M059J (cell line): ENCODE measurements at places on chromosomes 1 and 21. TPM values are rescaled to one million over a fixed set of nuclear protein-coding genes. Genes with fewer than 3 reads are reported as not detected.
A peak's percentile ranks its signal among the peaks of the same experiment; 100 is the strongest.

IRF6 gene
- 0.39 and 0.47 TPM in 2 replicates for total RNA-seq

- peak; percentile 75 for DNase-seq
These were observed 82.8 kb downstream of the TRABD2B start for GRCh38 chr1:47914218-47914938.

LRRN2 gene
- total RNA-seq = 0.02 TPM in 1 of 2 replicates, not detected in the other

DNA sequence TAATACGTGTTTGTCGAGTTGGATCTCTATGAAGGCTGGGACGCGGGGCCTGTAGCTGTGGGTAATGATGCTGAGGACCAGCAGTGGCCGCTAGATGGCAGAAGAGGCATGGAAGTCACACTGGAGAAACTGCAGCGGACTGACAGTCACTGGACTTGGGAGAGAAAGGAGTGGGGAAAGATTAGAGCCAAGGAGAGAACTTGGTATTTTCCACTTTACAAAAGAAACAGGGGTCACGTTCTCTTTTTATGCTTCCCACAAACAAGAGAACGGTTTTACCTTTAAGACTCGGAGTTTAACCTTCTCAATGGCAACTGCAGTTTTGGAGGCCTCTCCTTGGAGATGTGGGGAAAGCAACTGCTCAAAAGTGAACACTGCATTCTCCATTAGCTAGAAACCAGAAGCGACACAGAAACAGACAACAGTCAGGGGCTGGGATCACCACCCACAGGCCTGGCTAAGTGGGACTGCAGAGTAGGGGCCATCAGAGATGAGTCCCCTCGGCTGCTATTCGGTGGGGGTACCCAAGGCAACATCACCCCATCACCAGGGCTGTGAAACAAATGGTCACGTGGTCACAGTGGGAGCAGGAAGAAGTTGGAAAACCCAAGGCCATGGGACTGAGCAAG, 51.1 kb upstream of the EDEM3 start:
- peak; percentile 82 for DNase-seq

DNA sequence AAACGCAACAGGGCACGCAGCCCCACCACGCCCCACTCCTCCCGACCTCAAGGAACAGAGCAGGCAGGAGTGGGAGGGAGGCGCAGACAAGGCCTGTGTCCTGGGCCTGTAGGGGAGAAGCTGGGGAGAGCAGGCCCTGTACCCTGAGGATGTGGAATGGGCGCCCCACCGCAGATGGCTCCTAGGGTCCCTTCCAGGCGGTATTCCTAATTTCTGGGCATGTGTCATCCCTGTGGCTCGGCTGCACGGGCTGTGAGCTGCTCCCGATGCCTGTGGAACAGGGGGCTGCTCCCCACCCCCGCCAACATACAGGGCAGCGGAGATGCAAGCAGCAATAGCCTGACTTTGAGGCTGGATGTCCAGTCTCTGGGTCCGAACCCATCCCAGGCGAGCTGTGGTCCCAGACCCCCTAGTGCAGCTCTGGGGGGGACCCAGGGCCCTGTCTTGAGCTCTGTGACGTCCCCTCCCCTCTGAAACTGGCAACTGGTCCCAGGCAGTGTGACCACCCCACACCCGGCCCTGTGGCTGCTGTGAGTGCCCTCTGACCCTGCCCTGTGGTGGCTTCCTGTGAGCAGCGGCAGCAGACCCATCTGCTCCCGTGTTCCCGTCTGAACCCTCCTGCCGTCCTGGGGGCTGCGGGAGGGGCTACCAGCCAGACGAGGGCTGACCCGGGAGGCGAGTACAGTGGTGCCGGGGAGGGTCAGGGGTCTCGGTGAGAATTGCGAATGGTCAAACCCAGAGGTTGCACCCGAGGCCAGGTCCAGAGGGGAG, 13.9 kb upstream of the COL6A2 start:
- DNase-seq = no peak

DNA sequence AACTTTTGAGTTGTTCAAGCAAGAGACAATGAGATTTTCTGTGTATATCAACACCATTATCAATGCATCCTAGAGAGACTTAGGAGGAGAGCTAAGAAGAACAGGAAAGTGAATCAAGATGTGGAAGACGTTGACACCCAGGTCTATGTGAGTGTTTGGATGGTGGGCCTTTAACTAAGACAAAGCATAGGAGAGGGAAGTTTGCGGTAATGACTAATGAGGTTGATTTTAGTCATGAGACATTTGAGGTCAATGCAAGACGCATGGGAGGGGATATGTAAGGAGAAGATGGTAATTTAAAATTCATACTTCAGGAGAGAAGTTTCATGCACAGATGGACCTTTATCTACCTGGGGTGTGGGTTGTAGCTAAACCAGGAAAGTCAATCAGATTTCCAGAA, 269.6 kb downstream of the VAV3 start:
- peak; percentile 75 for DNase-seq

PIGR gene
- total RNA-seq = 0.10 TPM in 1 of 2 replicates, not detected in the other

- DNase-seq = no peak
These were observed 545.3 kb upstream of the NCAM2 start for GRCh38 chr21:20452935-20453334.

DNA sequence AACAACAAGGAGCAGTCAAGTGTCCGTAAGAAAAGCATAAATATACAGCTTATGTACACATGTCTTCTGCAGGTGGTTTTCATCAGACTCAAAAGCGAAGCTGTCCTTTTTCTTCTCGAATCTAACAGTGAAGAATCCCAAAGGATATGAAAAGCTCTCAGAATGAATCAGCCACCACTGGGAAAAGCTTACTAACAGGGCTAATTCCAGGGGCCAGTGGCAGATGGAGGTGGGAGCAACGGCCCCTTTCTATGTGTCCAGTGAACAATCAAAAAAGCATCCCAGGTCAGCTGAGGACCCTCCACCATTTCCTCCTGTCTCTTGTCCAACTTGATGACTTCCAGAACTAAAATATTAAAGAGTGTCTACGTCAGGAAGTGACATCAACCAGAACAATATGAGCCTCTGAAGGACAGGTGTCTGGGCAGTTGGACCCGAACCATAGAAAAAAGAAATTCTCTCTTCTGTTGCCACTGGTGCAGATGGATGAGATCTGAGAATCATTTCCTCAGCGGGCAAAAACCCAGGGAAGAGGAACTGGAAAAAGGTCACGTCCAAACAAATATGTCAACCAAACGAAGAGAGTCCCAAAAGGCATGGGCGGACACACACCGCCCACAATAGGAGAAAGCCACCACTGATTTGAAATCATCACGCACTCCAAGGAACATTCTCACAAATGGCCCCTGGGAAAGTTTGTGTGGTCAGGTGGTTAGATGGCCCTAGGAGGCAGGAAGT, 70.4 kb upstream of the TIAM1 start:
- no peak for DNase-seq

- no peak for DNase-seq
These were observed 57.8 kb downstream of the RUNX3 start for GRCh38 chr1:24872061-24872850.

MX2 gene
- 346 and 370 TPM in 2 replicates for total RNA-seq

GRCh38 chr21:32929633-32930038, 96.1 kb upstream of the OLIG2 start:
- DNase-seq = no peak

- DNase-seq = no peak
These were observed 15.1 kb upstream of the TUT4 start for GRCh38 chr1:52567943-52568342.

DNA sequence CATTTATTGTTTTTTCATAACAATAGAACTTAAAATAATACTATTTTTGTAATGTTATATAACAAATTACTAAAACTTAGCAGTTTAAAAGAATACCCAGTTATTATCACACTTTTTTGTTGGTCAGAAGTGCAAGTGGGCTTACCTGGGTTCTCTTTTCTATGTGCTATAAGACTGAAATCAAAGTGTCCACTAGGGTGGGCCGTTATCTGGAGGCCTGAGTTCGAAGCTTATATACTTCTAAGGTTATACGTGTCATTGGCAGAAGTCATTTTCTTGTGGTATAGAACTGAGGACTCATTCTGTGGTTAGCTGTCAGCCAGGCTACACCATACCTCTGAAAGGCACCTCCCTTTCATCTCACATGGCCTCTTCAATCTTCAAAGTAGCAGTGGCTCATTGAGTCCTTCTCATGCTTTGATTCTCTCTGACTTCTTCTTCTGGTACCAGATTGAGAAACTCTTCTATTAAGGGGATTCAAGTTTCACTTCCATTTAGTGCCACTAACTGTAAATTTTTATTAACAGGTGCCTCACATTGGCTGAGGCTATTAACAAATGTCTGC, 414.3 kb downstream of the AMY1C start:
- no peak for DNase-seq

- peak; percentile 48 for DNase-seq
These were observed 19.9 kb downstream of the FOXO6 start for GRCh38 chr1:41380979-41381691.

DNA sequence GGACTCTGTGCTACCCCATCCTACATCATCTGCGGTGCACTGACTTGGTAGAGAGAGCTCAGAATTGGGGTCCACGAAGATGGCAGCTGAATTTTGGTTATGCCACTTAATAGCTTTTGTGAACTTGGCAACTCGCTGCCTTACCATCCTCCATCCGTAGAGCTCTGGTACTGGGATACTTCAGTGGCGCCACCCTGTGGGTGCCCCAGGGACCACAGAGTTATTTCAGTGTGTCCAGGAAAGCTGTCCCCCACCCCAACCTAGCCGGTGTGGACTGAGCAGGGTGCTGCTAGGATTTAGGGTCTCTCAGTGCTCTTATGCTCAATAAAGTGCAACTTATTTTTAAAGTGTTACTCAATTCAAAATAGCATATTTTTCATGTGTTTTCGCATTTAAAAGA, 9.0 kb upstream of the USF1 start:
- DNase-seq = no peak

- DNase-seq = no peak
These were observed 7.3 kb downstream of the SCNN1D start for GRCh38 chr1:1287288-1288110.

TAS1R1 gene
- 0.27 TPM in 1 of 2 replicates, not detected in the other for total RNA-seq

- DNase-seq = peak; percentile 4
These were observed 179.6 kb downstream of the LMO4 start for GRCh38 chr1:87508247-87508787.

- peak; percentile 36 for DNase-seq
These were observed 3.9 kb downstream of the NEGR1 start for GRCh38 chr1:72278461-72278860.

DNA sequence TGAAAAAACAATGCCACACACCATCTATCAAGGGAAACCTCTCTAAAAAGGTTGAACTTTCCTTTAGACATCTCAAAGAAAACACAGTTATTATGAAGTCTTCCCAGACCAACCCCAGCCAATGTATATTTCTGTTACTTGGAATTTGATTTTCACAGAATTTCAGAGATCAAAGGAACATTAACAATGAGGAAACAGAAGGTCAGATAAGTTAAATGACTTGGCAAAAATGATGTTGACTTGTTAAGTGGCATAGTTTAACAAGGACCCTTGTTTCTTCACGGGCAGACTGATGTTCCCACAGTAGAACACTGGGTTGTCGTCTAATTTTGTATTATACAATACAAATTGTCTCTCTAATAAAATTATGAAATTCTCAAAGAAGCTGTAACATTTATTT, 29.0 kb downstream of the NME7 start:
- no peak for DNase-seq

S100A12 gene
- total RNA-seq = not detected in 2 replicates

DNA sequence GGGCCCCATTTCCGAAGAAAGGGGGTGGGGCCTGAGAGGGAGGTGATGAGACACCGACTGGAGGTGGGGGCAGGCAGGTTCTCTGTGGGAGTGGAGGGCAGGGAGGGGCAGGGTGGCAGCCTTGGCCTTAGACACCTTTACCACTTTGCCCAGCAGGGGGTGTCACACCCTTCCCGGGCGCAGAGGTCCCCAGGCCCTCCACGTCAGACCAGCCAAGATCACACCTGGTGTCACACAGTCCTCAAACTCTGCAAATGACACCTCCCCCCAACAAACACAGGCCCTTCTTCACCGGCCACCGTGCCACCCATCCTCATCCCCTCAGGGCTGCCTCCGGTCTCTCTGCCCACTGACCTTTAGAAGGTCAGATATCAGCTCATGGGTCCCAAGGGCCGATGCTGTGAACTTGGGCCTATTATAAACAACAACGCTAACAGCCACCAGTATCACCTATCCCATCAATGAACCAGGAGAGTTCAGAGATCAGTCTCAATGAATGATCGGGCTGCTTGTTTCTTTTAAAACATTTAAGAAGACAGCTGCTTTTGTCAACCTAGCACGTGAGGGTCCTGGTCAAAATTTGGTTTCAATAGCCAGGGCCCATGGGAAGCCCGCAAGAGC, 103.9 kb downstream of the CASZ1 start:
- DNase-seq = peak; percentile 27

TESK2 gene
- total RNA-seq = 3.4 and 5.8 TPM in 2 replicates

PTPN7 gene
- not detected in 2 replicates for total RNA-seq

VAV3 gene
- total RNA-seq = 72.8 and 96.6 TPM in 2 replicates

- peak; percentile 2 for DNase-seq
These were observed 275.0 kb downstream of the AKT3 start for GRCh38 chr1:243575070-243575469.

DNA sequence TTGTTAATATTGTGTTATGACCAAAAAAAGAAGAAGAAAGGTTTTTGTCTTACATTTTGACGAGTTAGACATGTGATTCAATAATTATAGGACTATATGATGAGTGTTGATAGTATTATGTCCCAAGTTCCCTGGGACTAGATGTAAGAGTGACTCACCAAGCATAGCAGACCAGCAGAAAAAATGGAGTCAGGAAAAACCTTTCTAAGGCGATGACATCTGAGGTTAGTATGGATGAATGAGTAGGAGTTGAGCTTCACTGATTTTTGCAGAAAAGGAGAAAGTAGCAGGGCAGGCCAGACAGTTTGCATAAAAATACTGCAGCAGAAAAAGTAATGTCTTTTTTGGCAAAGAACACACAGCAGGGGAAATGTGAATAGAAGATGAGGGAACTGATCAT, 1041.3 kb upstream of the ADGRL4 start:
- no peak for DNase-seq

LCE6A gene
- total RNA-seq = not detected in 2 replicates

ADCY10 gene
- 0.15 TPM in 1 of 2 replicates, not detected in the other for total RNA-seq

- no peak for DNase-seq
These were observed 25.8 kb downstream of the TRIM62 start for GRCh38 chr1:33155877-33156538.
